ENCODE measurements at places on chromosomes 4 and X. TPM values are rescaled to one million over a fixed set of nuclear protein-coding genes. Genes with fewer than 3 reads are reported as not detected.

DNA sequence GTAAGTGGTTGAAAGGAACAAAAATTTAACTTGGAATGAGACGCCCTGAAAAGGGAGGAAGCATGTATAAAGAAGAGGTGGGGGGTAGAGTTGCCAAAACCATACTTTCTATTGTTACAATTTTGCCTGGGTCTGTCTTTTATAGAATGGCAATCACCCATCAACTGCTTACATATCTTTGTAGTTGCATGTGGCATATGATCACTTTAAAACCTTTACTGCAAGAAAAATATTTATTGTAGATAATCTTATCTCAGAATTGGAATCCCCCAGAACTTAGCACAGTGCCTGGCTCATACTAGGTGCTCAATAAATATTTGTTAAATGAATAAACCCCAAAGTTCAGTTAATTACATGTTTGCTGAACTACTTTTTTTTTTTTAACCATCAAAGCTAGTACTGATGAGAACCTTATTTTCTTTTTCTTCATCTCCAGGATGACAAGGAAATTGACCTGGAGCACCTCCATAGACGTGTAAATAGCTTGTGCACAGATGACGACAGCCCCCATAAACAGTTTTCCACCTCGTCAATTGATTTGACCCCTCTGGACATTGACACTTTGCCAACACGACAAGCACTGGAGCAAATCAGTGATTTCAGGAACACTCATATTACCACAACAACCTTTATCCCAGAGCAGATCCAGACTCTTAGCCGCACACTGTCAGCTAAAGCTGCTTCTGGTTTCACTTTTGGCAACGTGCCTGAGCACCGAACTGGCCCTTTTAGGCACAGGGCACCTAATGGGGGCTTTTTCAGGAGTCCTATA is 56.7 kb upstream of the ATOH1 start:
- no peak for DNase-seq
- no peak overlapping the region for H3K27ac ChIP-seq
- H3K4me3 ChIP-seq = no peak overlapping the region
- no peaks in the 10 kb centered on the region for H3K36me3 ChIP-seq
- H3K4me1 ChIP-seq = no peaks in the 10 kb centered on the region

- no peak overlapping the region for H3K4me3 ChIP-seq
- H3K27ac ChIP-seq = no peak overlapping the region
- no peak for DNase-seq
- peaks cover 14% of the 10 kb centered on the region for H3K4me1 ChIP-seq
- no peaks in the 10 kb centered on the region for H3K36me3 ChIP-seq
Measured at GRCh38 chr4:113433116-113433515, 328.4 kb downstream of the CAMK2D start.

GRCh38 chrX:37767430-37767829 is 12.4 kb upstream of the CYBB start:
- no peak overlapping the region for H3K27ac ChIP-seq
- no peaks in the 10 kb centered on the region for H3K36me3 ChIP-seq
- H3K27me3 ChIP-seq = no peaks in the 10 kb centered on the region
- no peak overlapping the region for H3K4me3 ChIP-seq
- no peak for DNase-seq

GRCh38 chr4:5215321-5215720 is 164.0 kb downstream of the STK32B start:
- no peak overlapping the region for H3K4me3 ChIP-seq
- no peaks in the 10 kb centered on the region for H3K4me1 ChIP-seq
- H3K27me3 ChIP-seq = no peaks in the 10 kb centered on the region
- H3K36me3 ChIP-seq = no peaks in the 10 kb centered on the region

Gene TMEM35A
- total RNA-seq = not detected

DNA sequence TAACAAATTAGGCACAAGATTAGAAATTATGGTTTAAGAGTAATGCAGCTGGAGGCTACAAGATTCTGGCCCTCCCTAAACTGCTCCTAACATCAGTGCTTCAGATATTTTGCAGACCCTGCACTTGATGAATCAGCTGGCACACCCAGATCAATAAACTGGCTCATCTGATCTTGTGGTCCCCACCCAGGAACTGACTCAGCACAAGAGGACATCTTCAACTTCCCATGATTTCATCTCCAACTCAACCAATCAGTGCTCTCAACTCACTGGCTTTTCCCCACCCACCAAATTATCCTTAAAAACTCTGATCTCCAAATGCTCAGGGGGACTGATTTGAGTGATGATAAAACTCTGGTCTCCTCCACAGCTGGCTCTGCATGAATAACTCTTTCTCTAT is 21.7 kb upstream of the TMEM33 start:
- H3K4me3 ChIP-seq = no peak overlapping the region
- H3K27ac ChIP-seq = no peak overlapping the region
- H3K4me1 ChIP-seq = peaks cover 6% of the 10 kb centered on the region
- no peaks in the 10 kb centered on the region for H3K36me3 ChIP-seq
- no peak for DNase-seq

DNA sequence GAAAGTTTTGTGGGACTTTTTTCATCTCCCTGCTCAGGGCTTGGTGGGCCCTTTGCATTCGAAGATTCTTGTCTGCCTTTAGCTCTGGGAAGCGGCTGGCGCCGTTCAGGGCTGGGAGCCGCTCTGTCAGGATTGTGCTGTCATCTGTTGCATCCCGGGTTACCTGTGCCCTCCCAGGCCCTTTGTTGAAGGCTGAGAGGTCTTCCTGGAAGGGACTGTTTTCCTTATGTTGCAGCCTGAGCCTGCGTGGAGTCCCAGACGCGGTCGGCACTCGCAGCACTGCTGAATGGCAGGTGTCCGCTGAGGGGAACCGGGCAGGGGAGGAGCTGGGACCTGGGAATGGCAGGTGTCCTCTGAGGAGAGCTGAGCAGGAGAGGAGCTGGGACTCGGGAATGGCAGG is 15.9 kb downstream of the RGS12 start:
- H3K27ac ChIP-seq = no peak overlapping the region
- H3K4me1 ChIP-seq = peaks cover 24% of the 10 kb centered on the region
- no peaks in the 10 kb centered on the region for H3K36me3 ChIP-seq
- no peak overlapping the region for H3K4me3 ChIP-seq
- no peaks in the 10 kb centered on the region for H3K27me3 ChIP-seq

- H3K4me1 ChIP-seq = no peaks in the 10 kb centered on the region
- H3K36me3 ChIP-seq = no peaks in the 10 kb centered on the region
- H3K4me3 ChIP-seq = no peak overlapping the region
- DNase-seq = no peak
Measured at GRCh38 chr4:3864742-3865721, 98.8 kb downstream of the ADRA2C start.

- no peak overlapping the region for H3K27ac ChIP-seq
- H3K36me3 ChIP-seq = no peaks in the 10 kb centered on the region
- no peaks in the 10 kb centered on the region for H3K4me1 ChIP-seq
- H3K4me3 ChIP-seq = no peak overlapping the region
- no peak for DNase-seq
Measured at GRCh38 chrX:104564335-104564734, 1.7 kb upstream of the IL1RAPL2 start.

GRCh38 chr4:43607827-43608461 is 715.4 kb downstream of the GRXCR1 start:
- no peak for DNase-seq
- H3K4me1 ChIP-seq = no peaks in the 10 kb centered on the region
- no peaks in the 10 kb centered on the region for H3K36me3 ChIP-seq
- no peak overlapping the region for H3K4me3 ChIP-seq
- no peak overlapping the region for H3K27ac ChIP-seq

- H3K4me1 ChIP-seq = no peaks in the 10 kb centered on the region
- H3K27me3 ChIP-seq = no peaks in the 10 kb centered on the region
- H3K4me3 ChIP-seq = no peak overlapping the region
- DNase-seq = no peak
Measured at GRCh38 chr4:76811604-76812412, 86.1 kb downstream of the SOWAHB start.

Gene SYTL5
- total RNA-seq = not detected

DNA sequence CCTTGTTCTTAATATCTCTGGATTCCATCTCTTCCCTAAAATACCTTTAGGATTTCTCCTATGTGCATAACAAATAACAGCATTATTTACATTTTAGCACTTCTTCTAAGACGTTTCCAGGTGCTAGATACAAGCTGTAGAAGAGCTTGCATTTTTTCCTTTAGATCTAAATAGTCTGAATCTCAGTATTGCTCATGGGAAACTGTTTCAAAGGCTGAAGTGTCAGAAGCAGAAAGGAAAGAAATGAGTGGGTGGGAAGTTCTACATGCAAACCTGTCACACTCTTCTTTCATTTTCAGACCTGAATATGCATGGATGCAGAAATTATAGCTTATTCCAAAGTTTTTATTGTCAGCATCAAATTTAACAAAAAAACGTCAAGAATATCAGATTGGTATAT is 41.8 kb downstream of the FGF13 start:
- no peak overlapping the region for H3K27ac ChIP-seq
- H3K4me3 ChIP-seq = no peak overlapping the region
- H3K4me1 ChIP-seq = no peaks in the 10 kb centered on the region
- no peaks in the 10 kb centered on the region for H3K36me3 ChIP-seq

Gene PRKG2
- total RNA-seq = 0.14 TPM

DNA sequence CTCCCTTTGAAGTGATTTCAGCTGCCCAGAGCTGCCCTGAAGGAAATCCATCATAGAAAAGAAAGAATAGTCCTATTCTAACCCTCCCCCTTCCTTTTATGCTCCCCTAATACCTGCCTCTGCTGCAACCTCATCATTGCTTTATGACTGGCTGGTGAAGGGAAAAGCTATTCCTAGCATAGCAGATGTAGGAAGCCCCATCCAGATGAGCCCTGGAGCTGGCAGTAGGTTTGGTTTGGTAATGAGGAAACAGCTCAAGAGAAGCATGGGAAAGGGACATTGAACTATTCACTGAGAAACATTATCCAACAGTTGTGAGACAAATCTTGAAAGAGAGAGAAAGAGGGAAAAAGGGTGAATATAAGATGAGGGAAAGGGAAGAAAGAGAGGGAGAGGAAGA is 29.2 kb downstream of the ARSJ start:
- peaks cover 9% of the 10 kb centered on the region for H3K4me1 ChIP-seq
- no peak for DNase-seq
- H3K27me3 ChIP-seq = peaks cover 7% of the 10 kb centered on the region
- no peaks in the 10 kb centered on the region for H3K36me3 ChIP-seq
- H3K27ac ChIP-seq = no peak overlapping the region
- no peak overlapping the region for H3K4me3 ChIP-seq

DNA sequence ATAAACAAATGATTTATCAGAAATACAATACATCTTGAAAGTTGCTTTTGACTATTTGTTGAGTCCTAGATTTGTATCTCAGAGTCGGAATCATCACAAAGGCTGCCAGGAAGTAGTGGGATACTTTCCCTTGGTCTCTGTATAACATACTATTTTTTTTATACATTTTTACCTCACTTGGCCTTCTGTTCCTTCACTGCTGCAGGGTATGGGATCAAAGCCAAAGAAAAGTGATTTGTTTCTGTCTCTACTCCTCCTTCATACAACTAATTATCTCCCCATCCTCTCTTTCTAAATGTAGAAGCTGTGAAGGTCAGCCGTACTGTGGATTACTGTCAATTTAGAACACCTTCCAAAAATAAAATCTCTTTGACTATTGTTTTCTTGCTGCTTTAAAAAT is 24.9 kb downstream of the PALLD start:
- no peaks in the 10 kb centered on the region for H3K4me1 ChIP-seq
- no peaks in the 10 kb centered on the region for H3K36me3 ChIP-seq
- no peak overlapping the region for H3K4me3 ChIP-seq
- no peak overlapping the region for H3K27ac ChIP-seq

Gene PNMA3
- total RNA-seq = 0.75 TPM

Gene CLDN22
- not detected for total RNA-seq

DNA sequence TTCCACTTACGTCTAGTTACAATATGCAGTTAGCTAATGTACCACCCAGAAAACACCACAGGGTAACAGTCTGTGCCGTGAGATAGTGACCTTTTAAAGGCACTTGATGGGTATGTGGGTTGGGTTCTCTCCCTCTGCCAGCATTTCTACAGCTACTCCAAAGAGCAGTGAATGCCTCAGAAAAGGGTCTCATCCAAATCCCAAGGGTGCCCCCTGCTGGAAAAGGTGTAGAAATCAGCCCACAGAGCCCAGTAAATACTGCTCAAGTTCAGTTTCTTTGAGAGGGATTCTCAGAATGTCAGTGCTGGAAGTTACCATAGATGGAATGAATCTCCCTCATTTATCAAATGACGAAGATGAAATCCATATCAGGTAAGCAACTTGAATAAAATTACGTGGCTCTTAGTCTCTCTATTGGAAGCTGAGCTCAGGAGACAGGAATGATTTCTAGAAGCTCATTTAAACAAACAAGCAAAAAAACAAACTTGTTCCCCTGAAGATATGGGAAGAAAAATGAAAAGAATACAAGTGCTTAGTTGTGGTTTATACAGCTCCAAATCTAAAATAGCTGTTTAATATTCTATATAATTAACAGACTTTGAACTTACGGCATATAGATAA is 9.5 kb downstream of the RNF175 start:
- no peaks in the 10 kb centered on the region for H3K27me3 ChIP-seq
- H3K4me3 ChIP-seq = no peak overlapping the region
- peak; percentile 81 for DNase-seq
- peaks cover 9% of the 10 kb centered on the region for H3K4me1 ChIP-seq
- no peaks in the 10 kb centered on the region for H3K36me3 ChIP-seq

- peaks cover 2% of the 10 kb centered on the region for H3K27me3 ChIP-seq
- peaks cover 4% of the 10 kb centered on the region for H3K4me1 ChIP-seq
- H3K4me3 ChIP-seq = no peak overlapping the region
- H3K36me3 ChIP-seq = no peaks in the 10 kb centered on the region
Measured at GRCh38 chrX:16187024-16187760, 19.9 kb downstream of the MAGEB17 start.

Gene CXorf66
- total RNA-seq = not detected

Gene TMPRSS11D
- not detected for total RNA-seq

DNA sequence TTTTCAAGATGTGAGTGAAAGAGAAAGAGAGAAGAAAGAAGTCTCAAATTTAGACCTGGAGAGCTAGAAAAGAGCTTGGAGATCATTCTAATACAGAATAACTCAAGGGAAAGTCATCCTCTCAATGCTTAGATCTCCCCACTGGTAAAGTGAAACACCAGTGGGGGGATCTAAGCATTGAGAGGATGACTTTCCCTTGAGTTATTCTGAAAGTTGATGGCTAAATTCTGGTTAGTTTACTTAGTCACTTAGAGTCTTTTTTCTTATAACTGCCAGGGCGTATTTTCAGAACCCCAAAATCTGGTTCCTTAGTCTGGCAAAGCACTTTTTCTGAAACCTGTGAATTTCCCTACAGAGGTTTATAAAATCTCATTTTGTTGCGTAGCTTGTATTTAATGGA is 198.6 kb downstream of the ARHGAP24 start:
- DNase-seq = no peak
- H3K27ac ChIP-seq = no peak overlapping the region
- no peak overlapping the region for H3K4me3 ChIP-seq
- H3K36me3 ChIP-seq = no peaks in the 10 kb centered on the region
- no peaks in the 10 kb centered on the region for H3K27me3 ChIP-seq

DNA sequence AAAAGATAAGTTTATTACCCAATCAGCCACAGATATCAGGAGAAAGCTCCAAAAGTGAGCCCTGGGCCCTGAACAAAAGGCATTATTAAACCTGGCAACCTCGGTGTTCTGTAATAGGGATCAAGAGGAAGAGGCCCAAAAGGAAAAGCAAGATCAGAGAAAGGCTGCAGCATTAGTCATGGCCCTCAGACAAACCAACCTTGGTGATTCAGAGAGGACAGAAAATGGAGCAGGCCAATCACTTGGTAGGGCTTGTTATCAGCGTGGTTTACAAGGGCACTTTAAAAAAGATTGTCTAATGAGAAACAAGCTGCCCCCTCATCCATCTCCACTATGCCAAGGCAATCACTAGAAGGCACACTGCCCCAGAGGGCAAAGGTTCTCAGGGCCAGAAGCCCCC is 75.7 kb downstream of the AGTR2 start:
- H3K4me1 ChIP-seq = no peaks in the 10 kb centered on the region
- no peak overlapping the region for H3K27ac ChIP-seq
- no peaks in the 10 kb centered on the region for H3K27me3 ChIP-seq
- no peak for DNase-seq

Data from activated CD4-positive, alpha-beta T cell treated with anti-CD3 and anti-CD28 coated beads for 36 hours (primary cell).